RWPE2 (cell line): ENCODE measurements at places on chromosomes 11 and 22.

DNA sequence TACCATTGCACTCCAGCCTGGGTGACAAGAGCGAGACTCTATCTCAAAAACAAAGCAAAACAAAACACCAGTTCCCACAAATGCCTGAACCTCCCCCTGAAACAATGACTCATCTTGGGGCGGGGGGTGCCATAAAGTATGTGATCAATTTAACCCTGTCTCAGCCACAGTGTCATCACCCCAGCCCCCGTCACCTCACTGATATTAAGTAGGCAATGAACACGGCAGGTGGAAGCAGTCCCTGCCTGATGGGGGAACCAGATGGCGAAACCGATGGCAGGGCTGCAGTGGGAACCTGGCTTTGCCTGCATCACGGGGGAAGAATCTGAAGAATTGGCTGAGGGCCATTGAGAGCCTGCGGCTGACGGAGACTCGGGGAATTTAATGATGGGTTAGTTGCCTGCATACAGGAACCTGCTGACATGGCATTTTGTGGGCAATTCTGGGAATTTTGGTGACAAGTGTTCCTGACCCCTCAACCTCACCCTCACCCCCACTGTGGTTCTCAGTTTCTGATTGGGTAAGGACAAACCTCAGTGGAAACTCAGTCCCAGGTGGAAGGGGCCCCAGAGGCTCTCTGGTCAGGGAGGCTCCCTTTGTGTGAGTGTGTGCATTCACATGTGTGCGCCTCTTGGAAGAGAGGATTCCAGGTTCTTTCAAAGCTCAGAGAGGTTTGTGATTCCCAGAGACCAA lies 39.1 kb upstream of the SHISAL1 start:
- no peak overlapping the region for H3K4me3 ChIP-seq
- H3K27me3 ChIP-seq, result no peaks in the 10 kb centered on the region
- H3K36me3 ChIP-seq, result no peaks in the 10 kb centered on the region
- DNase-seq, result peak; percentile 85

GRCh38 chr22:17931400-17931825 lies 92.9 kb downstream of the MICAL3 start:
- H3K4me1 ChIP-seq, result peaks cover 7% of the 10 kb centered on the region
- H3K36me3 ChIP-seq, result no peaks in the 10 kb centered on the region
- H3K27me3 ChIP-seq, result no peaks in the 10 kb centered on the region
- no peak overlapping the region for H3K4me3 ChIP-seq

GRCh38 chr11:65311170-65311678 lies 3.4 kb upstream of the CDC42EP2 start:
- peaks cover 26% of the 10 kb centered on the region for H3K4me1 ChIP-seq
- no peak overlapping the region for H3K4me3 ChIP-seq
- H3K27me3 ChIP-seq, result no peaks in the 10 kb centered on the region
- DNase-seq, result no peak

DNA sequence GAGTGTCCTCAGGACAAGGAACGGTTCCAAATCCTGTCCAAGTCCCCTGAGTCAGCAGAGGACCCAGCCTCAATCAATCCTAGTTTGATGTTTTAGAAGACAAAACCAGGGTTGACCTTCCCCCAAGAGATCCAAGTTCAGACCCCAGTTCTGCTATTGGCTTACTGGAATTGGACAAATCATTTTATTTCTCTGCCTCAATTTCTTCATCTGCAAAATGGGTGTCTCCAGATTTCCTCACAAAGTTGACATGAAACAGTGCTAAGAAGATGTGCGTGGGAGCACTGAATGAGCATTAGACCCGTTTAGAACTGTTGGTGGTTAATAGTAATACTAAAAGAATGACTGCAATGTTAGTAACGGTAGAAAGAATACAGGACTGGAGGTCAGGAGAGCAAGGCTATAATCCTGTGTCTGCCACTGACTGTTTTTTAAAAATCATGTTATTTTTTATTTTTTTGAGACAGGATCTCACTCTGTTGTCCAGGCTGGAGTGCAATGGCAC lies 32.8 kb upstream of the SCUBE1 start:
- no peak overlapping the region for H3K27ac ChIP-seq
- H3K36me3 ChIP-seq, result no peaks in the 10 kb centered on the region
- DNase-seq, result no peak
- H3K4me3 ChIP-seq, result no peak overlapping the region
- peaks cover 48% of the 10 kb centered on the region for H3K27me3 ChIP-seq
- H3K4me1 ChIP-seq, result no peaks in the 10 kb centered on the region

- no peaks in the 10 kb centered on the region for H3K4me1 ChIP-seq
- no peak for DNase-seq
- H3K36me3 ChIP-seq, result no peaks in the 10 kb centered on the region
- H3K27me3 ChIP-seq, result no peaks in the 10 kb centered on the region
Measured at GRCh38 chr22:25083807-25084200, 115.9 kb upstream of the CRYBB3 start.

- no peak overlapping the region for H3K4me3 ChIP-seq
- H3K27me3 ChIP-seq, result peaks cover 3% of the 10 kb centered on the region
Measured at GRCh38 chr11:17445240-17445795, 31.3 kb downstream of the ABCC8 start.

DNA sequence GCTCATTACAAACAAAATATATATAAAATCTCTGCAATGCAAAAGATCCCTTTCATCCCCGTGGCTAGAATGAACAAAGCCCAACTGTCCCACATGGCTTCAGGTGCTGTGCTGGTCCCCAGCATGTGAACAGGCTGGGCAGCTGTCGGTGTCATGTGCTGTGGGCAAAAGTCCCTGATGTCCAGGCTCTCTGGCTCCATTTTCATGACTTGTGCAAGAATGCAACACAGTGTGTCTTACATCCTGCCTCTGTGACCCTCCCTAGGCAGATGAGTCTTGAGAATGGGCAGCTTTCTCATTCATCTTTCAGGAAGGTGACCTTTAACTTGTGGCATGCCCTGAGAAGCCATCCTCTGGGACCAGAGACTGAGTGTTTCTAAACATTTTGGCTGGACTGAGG lies 14.5 kb downstream of the GUCD1 start:
- H3K4me1 ChIP-seq, result no peaks in the 10 kb centered on the region
- peaks cover 22% of the 10 kb centered on the region for H3K36me3 ChIP-seq
- no peak overlapping the region for H3K4me3 ChIP-seq
- no peak overlapping the region for H3K27ac ChIP-seq

- H3K4me3 ChIP-seq, result no peak overlapping the region
- no peaks in the 10 kb centered on the region for H3K27me3 ChIP-seq
- peaks cover 19% of the 10 kb centered on the region for H3K4me1 ChIP-seq
- no peaks in the 10 kb centered on the region for H3K36me3 ChIP-seq
- no peak for DNase-seq
Measured at GRCh38 chr22:35887296-35887875, 141.2 kb downstream of the RBFOX2 start.

DNA sequence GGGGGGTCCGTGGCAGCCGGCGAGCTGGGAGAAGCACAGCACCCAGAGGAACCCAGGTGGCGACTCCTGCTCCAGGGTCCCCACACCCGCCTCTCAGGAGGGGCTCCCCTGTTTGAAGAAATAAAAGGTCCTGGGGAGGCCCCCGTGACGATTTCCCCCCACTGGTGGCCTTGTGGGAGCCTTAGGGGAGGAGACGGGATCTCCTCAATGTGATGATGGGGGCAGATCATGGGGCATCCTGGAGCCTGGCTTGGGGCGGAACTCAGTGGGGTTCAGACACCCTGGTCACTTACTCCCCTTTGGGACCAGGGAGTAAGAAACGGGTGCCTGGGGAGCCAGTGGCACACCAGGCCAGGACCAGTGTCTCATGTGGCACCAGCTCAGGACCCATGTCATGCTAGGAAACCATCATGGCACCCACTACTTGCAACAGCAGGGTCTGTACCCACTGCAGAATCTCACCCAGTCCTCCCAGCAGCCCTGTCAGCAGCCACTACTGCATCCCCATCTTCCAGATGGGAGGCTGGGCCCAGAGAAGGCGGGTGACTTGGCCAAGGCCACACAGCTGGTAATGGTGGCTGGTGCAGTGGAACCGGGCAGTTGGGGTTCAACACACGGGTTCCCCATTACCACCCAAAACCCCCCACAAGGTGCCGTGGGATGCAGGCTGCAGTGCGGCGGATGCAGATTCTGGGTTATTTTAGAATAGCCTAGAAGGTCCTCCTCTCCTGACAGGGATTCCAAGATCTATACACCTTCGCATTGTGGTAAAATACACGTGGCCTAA lies 130.7 kb downstream of the CTTN start:
- H3K27me3 ChIP-seq, result no peaks in the 10 kb centered on the region
- H3K4me3 ChIP-seq, result no peak overlapping the region
- DNase-seq, result peak; percentile 42
- no peaks in the 10 kb centered on the region for H3K4me1 ChIP-seq
- H3K36me3 ChIP-seq, result no peaks in the 10 kb centered on the region

DNA sequence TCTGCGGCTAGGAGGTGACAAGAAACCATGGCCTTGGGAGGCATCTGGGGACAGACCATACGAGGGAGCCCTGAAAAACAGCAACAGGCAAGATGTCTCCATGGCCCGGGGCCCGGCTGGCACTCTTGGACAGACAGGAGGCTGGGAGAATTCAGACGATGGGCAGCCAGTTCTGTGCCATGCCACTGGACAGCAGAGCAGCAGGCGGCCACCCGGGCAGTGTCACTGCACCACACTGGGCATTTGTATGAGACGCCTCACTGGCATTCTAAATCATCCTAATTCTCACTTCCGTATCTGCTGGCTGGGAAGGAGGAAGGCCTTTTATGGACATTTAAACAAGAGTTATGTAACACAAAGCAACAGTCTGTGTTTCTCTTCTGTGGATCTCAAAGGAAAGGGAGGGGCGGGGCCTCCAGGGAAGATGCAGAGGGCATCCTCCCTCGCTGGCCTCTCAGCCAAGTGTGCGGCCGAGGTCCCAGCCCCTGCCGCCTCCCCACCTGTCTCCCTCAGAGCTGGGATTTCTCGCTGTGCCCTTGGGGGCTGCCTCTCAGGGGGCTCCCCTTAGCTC lies 350.3 kb downstream of the SHANK2 start:
- H3K27me3 ChIP-seq, result no peaks in the 10 kb centered on the region
- no peaks in the 10 kb centered on the region for H3K36me3 ChIP-seq
- DNase-seq, result no peak
- H3K4me3 ChIP-seq, result no peak overlapping the region
- no peak overlapping the region for H3K27ac ChIP-seq

GRCh38 chr11:17652556-17652955 lies 66.8 kb upstream of the MYOD1 start:
- DNase-seq, result no peak
- H3K4me1 ChIP-seq, result no peaks in the 10 kb centered on the region
- H3K27ac ChIP-seq, result no peak overlapping the region
- H3K27me3 ChIP-seq, result no peaks in the 10 kb centered on the region
- H3K4me3 ChIP-seq, result no peak overlapping the region

DNA sequence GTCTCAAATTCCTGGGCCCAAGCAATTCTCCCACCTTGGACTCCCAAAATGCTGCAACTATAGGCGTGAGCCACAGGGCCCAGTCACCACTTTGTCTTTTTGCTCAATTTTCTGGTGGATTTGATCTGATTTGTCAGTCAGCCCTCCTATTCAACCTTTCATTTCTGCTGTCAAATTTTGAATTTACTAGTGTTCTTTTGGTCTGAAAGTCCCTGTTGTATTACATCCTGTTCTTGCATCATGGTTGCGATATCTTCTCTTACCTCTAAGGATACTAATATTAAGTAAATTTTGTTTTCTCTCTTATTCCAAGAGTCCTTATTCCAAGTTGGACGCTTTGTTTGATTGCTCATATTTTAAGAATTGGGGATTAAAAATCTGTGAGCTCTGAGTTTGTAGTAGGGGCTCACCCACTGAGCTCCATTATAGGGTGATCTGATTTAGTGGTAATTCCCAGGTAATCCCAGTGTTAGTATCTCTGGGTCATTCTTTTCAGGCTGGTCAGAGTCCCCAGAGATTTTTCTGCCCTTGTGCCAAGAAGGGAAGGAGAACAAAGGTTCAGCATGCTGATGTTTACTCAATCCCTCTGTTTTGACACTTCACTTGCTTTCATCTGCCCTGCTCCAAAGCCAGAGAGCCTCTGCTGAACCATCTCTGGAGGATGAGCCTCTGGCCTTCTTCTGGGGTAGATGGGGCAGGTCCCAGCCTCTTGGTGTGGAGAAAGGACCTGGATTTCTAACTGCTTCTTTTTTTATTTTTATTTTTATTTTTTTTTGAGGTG lies 10.0 kb downstream of the UPB1 start:
- H3K36me3 ChIP-seq, result no peaks in the 10 kb centered on the region
- no peak overlapping the region for H3K4me3 ChIP-seq
- H3K27ac ChIP-seq, result no peak overlapping the region
- no peaks in the 10 kb centered on the region for H3K27me3 ChIP-seq
- H3K4me1 ChIP-seq, result peaks cover 6% of the 10 kb centered on the region
